ENCODE measurements at places on chromosomes 2 and 18. TPM values are rescaled to one million over a fixed set of nuclear protein-coding genes. Genes with fewer than 3 reads are reported as not detected.

GRCh38 chr2:15527074-15527739, 33.9 kb downstream of the NBAS start:
- DNase-seq = no peak

DNA sequence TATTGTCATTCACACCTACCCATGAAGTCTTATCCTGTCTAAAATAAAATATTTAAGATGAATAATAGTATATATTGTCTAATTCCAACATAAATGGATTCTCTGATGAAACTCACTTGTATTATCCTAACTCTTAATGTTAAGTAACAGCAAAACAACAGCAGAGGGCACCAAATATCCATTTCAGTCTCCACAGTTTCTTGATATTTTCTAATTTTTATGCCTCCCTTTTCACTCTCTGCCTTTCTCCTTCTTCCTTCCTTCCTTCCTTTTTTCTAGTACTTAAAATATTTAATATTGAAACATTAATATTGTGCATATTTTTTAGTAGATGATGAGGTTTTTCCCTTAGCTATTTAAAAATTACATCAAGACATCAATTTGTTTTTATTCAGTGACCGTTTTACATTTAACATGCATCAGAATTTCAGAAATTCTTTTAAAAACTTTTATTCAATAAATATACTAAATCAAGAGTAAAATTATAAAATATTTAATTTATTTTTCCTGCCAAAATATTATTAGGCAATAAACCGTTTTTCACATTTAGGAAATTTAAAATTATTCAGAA, 97.6 kb downstream of the WDR7 start:
- peak; percentile 7 for DNase-seq

- DNase-seq = no peak
Measured at GRCh38 chr2:214311931-214312749, 98.7 kb upstream of the VWC2L start.

- DNase-seq = no peak
Measured at GRCh38 chr2:235855011-235855410, 313.2 kb downstream of the GBX2 start.

GRCh38 chr2:188378371-188378950, 86.8 kb downstream of the GULP1 start:
- DNase-seq = no peak

DNA sequence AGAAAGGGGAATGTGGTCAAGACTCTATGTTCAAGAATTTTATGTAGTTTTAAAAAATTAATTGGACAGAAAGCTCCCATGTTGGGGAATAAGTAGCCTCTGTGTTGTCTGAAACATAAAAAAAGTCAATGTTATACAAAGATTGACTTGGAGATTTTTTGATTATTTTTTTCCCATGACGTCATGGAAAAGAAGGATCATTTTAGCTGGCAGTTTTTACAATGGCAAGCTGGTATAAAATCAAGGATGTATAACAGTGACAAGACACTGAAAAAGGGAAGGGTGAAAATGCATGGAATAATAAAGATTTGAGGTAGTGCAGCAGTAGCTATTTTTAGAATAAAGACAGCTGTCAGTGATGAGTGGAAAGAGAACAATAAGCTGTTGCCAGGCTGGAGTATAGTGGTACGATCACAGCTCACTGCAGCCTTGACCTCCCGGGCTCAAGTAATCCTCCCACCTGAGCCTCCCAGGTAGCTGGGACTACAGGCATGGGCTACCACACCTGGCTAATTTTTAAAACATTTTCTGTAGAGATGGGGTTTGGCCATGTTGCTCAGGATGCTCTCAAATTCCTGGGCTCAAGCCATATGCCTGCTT, 9.2 kb downstream of the SLC39A10 start:
- no peak for DNase-seq

- no peak for DNase-seq
Measured at GRCh38 chr2:7432436-7432835, 515.2 kb downstream of the RNF144A start.

DNA sequence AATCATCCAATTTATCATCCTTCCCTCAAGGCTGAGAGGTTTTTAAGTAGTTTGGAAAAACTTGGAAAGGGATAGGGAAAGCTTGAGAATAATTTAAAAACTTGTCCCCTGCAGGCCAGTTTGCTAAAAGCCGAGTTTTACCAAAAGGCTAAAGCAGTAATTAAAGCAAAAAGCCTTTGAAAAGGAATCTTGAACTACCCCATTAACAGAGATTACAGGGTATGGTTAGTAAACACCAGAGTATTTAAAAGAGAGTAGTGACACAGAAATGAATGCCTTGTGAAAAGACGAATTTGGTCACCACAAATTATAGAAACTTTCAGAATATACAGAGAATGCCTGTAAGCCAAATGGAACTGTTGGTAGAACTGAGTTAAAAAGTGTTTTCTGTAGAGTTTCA, 85.0 kb downstream of the FMNL2 start:
- DNase-seq = no peak

- peak; percentile 27 for DNase-seq
Measured at GRCh38 chr2:209499069-209499468, 75.2 kb downstream of the MAP2 start.

DNA sequence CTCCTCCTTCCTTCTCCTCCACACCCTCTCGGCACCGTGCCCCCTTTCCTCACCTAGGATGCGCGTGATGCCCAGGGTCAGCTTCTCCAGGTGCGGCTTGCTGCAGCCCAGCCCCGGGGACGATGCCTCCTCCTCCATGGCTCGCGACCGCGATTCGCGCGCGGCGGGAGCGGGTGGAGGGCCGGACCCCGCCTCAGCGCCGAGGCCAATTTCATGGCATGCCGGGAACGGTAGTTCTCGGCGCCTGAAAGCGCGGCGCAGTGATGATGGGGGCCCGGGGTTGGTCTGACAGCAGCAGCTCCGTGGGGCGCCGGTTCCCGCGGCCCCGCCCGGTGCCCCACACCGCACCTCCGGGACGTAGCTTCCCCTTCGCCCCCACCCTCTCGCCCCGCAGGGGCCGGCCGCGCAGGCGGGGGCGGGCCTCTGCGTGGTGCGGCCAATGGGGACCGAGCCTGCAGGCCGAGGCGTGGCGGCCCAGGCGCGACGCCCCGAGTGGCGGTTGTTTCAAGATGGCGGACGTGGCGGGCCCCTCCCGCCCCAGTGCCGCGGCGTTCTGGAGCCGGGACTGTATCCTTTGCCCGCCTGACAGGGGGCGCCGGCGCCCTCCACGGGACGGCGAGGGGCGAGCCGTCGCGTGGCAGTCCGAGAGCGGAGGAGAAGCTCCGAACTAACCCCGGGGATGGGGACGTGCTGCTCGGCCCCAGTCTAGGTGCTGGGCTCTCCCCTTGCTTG, at the start of the genes KIAA1328 and TPGS2:
KIAA1328 (plus strand) TSS at position 498 of the 732 bp plus-strand sequence; CDS start at position 510, 12 bp downstream.
TPGS2 (minus strand) TSS at position 373 of the 732 bp plus-strand sequence; CDS start at position 138, 235 bp downstream.
- DNase-seq = peak; percentile 88

TWIST2 gene
- 8.7 TPM for polyA plus RNA-seq
